Stimulated activated CD8-positive, alpha-beta memory T cell treated with anti-CD3 and anti-CD28 coated beads, Interleukin-15, amount 100 ng/mL, for 1 hour (primary cell): ENCODE measurements at places on chromosomes 11 and 22.

GRCh38 chr22:49996119-49996517 lies 16.4 kb downstream of the IL17REL start:
- DNase-seq, result no peak

DNA sequence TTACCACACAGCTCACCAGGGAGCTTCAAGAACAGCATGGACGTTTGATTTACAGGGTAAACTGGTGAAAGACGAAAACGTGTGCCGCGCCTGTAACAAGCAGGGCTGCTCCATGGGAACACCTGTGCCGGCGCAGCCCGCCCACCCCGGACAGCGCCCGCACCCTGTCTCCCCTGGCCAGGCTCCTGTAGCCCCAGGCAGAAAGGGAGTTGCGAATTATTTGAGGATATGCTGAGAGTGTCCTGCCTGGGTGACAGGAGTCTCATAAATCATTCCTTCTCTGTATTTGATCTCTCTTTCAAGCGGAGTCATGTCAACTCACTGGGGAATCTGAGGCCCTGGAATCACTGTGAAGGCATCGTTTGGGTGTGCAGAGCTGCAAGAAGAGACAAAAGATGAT lies 804.3 kb downstream of the OPCML start:
- no peak for DNase-seq

GRCh38 chr11:68004551-68005335 lies 846 bp upstream of the UNC93B1 start:
- no peak for DNase-seq

- DNase-seq, result no peak
Observed at GRCh38 chr11:131425285-131425684, 54.9 kb downstream of the NTM start.

GRCh38 chr22:30662040-30662439 lies 5.6 kb downstream of the DUSP18 start:
- DNase-seq, result no peak

DNA sequence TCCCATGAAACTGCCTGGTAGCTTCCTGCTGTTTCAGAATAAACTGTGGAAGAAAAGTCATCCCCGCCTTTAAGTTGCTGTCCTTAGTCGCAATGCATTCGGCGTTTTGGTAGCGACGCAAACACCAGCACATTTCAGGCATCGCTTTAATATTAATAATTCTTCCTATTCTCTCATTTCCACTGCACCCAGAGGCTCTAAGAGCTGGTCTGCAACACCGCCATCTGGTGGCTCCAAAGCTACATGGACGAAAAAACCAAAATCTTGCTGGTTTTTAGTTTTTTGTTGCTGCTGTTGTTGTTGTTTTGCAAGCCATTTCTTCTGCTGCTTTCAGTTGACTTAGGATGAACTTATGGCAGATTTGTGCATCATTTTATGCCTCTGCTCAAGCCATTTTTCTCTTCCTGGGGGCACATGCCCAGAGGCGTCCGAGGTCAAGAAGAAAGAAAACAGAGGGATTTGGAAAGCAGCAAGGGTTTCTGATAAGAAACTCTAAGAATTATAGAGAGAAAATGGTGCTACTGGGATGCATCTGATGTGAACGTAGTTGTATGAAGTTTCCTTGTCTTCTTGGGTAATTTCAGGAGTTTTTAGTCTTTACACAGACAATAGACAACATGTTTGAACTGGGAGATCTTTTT lies 345.4 kb upstream of the KIRREL3 start:
- no peak for DNase-seq

DNA sequence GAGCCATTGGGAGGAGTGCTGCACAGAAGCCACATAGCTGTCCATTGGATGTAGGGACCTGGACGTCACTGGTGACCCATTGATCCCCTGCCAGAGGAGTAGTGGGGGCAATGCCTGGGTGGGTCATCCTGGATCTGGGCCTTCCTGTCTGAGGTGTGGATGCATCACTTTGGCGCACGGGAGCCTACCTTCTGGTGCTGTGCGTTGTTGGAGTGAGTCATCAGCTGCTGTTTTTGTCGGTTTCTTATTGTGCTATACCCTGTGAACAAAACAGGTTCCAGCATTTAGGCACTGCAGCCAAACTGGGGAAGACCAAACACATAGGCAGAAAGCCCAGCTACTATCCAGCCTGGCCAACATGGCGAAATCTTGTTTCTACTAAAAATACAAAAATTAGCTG lies 3.2 kb downstream of the TAF6L start:
- no peak for DNase-seq

- DNase-seq, result no peak
Observed at GRCh38 chr11:75035256-75035655, 46.5 kb downstream of the NEU3 start.

GRCh38 chr11:14067686-14068085 lies 105.2 kb downstream of the SPON1 start:
- no peak for DNase-seq

DNA sequence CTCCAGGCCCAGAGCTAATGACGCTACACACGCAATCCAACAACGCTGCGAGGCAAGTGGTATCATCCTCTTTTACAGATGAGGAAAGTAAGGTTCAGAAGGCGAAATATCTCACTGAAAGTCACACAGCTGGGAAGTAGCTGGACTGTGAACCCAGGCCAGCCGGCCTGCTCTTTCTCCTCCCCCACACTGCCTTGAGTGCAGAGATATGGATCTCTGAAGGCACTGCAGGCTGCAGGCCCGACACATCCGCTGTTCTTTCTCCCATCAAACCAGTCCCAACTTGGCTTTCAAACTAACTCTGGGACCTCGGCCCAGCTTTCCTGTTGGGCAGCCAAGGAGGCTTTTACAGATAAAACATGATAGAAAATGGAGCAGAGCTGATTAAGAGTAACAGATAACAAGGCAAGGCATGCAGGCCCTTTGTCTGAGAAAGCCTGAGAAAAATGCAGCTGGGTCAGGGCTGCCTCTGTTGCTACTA lies 64.0 kb upstream of the PTPRJ start:
- no peak for DNase-seq

GRCh38 chr22:37996515-37997246 lies 12.3 kb upstream of the SOX10 start:
- no peak for DNase-seq

DNA sequence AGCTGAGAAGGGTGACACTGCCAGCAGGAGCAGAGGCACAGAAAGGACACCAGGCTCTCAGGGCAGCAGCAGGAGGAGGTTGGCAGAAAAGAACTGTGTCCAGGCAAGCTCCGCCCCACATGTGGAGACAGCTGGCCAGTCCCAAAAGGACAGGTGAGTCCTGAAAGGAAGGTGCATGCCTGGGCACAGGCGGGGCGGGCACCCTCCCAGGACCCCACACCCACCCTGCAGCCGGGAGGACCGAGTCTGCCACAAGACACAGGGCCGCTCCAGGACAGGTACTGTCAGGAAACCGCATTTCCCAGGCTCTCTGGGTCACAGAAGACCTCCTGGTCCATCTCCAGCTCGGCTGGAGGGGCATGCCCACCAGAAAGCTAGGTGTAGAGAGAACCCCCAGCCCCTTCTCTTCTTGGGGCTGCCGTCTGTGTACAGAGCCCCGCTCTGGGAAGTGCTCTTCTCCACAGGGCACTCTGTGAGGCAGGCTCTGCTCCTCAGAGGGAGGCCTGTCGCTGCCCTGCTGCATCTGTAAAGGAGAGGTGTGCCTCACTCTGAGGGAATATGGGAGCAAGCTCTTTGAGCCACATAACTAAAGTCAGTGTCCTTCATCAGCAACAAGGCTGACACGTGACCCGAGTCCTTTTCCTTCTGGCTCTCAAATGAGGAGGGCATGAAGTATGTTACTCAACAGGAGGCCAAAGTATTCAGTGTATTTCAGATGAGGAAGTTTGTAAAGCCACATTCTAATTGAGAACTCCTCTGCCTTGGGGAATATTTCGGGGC lies 50.5 kb downstream of the CLTCL1 start:
- DNase-seq, result no peak

GRCh38 chr11:91222830-91223229 lies 1000.0 kb upstream of the CHORDC1 start:
- no peak for DNase-seq

- no peak for DNase-seq
Observed at GRCh38 chr11:3162410-3163240, 2.5 kb downstream of the OSBPL5 start.

GRCh38 chr11:104422324-104422944 lies 258.5 kb upstream of the PDGFD start:
- DNase-seq, result no peak

GRCh38 chr11:79167510-79168188 lies 273.2 kb downstream of the TENM4 start:
- no peak for DNase-seq

- DNase-seq, result no peak
Observed at GRCh38 chr11:66111158-66111557, 41.1 kb downstream of the PACS1 start.

DNA sequence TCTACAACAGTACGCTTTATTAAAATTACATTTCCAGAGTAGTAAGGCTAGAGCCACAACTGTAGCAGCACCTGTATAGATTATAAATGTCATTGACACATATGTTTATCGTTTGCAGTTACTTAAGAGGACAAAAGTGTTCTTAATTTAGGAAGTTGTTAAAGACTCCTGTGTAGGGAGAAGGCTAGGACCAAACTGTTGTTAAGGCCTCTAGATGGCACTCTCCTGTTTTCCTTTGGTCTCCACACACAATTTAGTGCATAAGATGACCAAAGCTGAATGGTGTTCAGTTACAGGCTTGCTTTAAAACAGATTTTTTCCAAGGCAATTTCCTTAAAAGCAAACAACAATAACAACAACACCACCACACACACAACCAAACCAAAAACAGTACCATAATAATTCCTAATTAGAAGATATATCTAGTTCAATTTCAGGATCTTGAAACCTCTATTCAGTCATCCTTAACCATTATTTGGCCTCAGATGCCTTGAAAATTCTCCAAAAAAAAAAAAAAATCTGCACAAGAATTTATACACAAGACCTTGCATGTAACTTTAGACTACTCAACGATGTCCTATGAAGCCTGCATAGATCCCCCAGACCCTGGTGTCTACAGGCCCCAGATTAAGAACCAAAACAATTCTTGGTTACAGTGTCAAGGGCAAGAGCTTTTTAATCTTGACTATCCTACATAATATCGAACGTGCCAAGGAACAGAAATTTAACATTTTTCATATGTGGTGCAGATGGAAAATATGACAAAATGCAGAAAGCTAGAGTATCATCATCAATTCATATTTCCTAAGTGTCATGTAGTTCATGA lies 42.6 kb upstream of the APOA1 start:
- no peak for DNase-seq

DNA sequence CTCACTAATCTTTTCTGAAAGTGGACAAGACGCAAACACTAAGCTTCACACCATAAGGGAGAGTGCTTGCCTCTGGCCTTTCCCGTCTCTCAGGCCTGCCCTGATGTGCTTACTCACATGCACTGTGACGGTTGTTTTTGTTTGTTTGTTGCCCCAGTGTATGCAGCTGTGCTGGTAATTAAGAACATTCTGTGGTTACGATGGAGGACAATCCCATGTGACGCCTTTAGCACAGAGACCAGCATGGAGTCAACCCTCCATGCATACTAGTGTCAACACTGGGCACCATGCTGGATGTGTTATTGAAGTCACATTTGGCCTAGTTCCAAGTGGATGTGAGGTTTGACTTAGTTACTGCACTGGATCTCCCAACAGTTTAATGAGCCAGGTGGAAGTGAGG lies 27.8 kb upstream of the CDON start:
- no peak for DNase-seq

GRCh38 chr11:19988598-19988997 lies 171.7 kb downstream of the DBX1 start:
- DNase-seq, result no peak

DNA sequence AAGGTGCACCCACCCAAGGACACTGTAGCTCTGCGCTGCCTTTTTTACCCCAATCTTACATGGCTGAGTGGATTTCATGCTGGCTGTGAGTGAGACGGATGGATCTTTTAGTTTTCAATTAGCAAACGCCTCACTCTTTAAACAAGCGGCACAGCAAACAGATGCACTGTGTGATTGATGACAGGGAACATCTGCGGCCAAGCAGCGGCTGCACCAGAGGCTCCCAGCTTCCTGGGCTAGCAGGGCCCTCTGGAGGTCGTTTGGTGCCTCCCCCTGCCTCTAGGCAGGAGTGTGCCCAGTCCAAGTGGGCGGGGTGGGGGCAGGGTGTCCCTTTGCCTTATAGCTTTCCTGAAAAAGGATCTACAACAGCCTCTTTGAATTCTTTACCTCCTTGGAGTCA lies 2.1 kb upstream of the DRD2 start:
- DNase-seq, result no peak

- DNase-seq, result no peak
Observed at GRCh38 chr11:75893251-75893650, 78.2 kb downstream of the UVRAG start.

GRCh38 chr22:40247976-40248375 lies 70.3 kb downstream of the TNRC6B start:
- DNase-seq, result peak; percentile 29

DNA sequence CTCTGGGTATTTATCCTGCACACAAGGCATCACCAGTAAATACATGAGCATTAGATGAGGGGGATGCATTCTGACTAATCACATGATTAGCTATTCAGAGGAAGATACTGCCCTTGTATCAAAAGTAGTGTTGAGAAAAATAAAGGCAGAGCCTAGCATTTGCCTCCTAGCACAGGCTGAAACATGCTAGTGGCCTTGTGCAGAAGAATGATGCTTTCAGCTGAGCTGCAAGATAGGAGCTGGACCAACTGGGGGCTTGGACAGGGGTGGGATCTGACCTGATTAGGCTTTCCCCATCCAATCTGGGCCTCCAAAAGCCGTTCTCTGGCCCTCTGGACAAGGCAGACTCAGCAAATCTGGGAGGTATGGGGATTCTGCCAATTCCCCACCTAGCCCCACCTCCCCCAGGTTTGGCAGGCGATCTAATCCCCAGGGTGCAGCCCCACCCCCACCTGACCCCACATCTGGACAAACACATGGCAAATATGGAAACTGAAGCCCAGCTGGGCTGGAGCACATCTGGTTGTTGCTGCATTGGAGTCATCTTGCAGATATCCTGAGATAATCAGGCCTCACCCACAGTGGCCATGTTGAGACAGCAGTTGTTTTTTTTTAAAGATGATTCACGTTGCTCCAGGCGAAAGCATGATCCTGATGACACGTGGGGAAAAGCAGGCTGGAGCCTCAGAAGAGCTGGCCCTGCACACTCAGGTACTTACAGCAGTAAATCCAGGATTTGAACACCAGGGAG lies 4.4 kb upstream of the MISFA start:
- no peak for DNase-seq

- DNase-seq, result no peak
Observed at GRCh38 chr11:100575860-100576717, 111.0 kb upstream of the ARHGAP42 start.

GRCh38 chr11:30489511-30489910 lies 96.6 kb downstream of the MPPED2 start:
- no peak for DNase-seq

GRCh38 chr22:50502628-50503474 lies 4.7 kb downstream of the LMF2 start:
- DNase-seq, result no peak

DNA sequence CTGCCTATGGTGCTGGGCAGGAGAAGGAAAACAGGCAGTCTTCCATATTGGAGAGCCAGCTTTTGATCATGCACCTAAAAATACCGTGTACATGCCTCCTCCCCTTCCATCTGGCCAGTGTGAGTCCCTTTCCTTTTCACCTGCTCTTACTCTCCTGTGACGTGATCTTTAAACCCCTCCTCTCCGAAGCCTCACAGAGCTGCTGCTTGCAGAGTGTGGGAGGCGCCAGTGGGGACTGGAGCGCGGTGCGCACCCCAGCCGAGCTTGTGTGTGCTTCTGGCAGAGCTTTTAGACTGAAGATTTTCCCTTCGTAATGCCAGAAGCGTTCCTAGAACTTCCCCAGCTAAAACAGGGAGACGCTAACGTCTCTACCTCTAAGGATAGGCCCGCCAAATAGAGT lies 29.8 kb downstream of the MUC6 start:
- no peak for DNase-seq

GRCh38 chr11:4658629-4659445 lies 15.1 kb downstream of the OR51E1 start:
- DNase-seq, result no peak
